ENCODE measurements at places on chromosomes 6 and 20.
A peak's percentile ranks its signal among the peaks of the same experiment; 100 is the strongest.

- peak; percentile 75 for DNase-seq
These were observed 40.4 kb upstream of the TINAG start for GRCh38 chr6:54267798-54268197.

GRCh38 chr6:93676581-93676980 lies 257.2 kb upstream of the EPHA7 start:
- peak; percentile 33 for DNase-seq

DNA sequence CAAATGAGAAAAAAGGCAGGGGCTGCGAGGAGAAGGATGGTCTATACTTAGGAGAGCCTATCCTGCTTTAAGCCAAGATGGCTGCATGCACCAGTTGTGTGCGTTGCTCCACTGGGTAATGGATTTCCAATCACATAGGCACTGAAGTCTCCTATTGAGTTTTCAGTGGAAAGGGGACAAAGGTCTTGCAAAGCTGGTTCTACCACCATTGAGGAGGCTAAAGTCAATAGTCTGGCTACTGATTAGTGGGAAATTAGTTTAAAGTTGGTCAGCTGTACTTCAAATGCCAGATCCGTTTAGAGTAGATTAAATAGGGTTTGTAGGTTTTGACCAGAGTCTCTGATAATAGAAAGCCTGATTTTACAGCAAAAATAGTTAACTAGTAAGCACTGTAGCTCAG lies 104.9 kb downstream of the SESN1 start:
- no peak for DNase-seq

DNA sequence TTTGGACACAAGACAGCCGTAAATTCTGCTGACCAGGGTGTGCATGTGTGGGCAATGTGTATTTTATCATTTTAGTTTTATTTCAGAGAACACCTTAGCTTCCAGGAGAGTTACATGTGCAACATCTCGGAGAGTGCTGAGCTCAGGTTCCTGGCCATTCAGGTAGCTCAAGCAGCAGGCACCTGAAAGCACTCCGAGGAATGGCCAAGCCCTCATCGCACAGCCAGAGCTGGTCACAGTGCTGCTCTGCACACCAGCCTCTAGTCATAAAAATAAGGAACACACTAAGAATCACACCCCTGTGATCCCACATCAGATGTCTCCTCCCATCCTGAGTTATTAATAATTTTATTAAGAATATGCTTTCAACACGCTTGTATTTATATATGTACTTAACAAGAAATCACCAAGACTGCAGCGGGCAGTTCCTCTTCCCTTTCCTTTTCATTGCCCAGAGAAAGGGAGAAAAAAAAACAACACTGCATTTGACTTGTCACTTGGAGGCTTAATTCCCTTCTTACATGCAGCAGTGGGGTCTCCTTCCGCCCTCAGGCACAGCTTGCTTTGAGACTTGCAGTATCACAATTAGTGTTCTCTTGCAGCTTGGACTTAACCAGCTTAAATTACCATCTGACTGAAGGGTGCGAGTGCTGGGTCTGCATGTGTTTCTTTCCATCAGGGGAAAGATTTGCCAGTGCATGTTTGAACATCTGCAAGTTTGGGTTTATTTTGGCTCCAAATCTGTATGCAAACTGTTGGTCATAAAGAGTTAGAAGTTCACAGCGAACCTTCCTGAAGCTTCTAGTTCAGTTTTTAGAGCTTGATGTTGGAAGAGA lies 36.0 kb upstream of the IRF4 start:
- DNase-seq: no peak

DNA sequence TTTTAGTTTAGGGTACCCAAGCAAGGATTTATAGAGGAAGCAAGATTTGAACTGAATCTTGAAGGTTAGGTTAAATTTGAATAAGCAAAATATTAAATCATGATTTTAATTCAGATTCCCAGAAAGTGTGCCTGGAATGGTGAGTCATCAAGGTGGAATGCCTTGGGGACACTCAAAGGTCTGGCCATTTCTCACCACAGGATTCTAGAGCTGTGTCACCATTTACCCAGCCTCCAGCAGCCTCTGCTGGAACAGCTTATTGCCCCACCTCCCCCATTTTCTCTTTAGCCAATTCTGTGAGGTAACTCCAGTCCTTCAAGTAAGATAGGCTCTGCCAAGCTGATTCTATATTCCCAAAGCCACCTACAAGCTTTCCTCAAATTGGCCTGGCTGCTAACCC lies 181.4 kb downstream of the SIM1 start:
- DNase-seq: peak; percentile 62

GRCh38 chr6:150641398-150642139 lies 41.9 kb downstream of the PLEKHG1 start:
- no peak for DNase-seq

- peak; percentile 37 for DNase-seq
These were observed 35.7 kb downstream of the CEBPB start for GRCh38 chr20:50226093-50226974.

DNA sequence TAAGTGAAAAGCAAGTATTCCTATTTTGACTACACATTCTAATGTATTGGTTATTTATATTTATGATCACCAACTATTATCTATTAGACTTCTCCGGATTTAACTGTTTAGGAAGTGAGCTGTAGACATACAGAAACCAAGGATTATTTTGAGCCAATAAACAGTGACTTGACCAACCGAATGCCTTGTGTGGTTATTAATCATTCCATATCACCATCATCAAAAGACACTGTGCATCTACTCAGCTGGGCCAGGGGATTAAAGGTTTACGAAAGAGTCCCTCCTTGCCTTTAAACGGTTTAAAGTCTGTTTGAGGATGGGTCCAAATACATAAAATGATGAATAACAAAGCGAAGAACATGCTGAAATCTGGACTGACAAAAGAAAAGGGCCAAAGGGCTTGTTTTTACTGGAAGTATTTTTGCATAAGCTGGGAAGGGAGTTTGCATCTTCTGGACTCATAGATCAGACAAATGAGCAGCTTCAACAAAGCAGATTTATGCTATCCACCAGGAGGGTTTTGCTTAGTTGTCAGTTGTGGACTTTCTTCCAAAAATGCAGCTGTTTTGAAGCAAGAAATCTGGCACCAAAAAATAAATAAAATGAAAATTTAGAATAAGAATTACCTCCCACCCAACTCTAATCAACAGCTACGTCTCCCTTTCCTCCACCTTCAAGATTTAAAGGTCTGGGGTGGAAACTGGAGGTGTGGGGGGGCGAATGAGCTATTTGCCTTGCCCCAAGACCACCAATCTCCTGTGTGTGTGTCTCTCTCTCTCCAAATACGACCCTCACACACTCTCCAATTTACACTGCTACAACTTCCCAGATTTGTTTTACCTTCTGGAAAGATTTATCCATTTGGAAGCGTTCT lies 33.6 kb upstream of the ID4 start:
- peak; percentile 68 for DNase-seq

DNA sequence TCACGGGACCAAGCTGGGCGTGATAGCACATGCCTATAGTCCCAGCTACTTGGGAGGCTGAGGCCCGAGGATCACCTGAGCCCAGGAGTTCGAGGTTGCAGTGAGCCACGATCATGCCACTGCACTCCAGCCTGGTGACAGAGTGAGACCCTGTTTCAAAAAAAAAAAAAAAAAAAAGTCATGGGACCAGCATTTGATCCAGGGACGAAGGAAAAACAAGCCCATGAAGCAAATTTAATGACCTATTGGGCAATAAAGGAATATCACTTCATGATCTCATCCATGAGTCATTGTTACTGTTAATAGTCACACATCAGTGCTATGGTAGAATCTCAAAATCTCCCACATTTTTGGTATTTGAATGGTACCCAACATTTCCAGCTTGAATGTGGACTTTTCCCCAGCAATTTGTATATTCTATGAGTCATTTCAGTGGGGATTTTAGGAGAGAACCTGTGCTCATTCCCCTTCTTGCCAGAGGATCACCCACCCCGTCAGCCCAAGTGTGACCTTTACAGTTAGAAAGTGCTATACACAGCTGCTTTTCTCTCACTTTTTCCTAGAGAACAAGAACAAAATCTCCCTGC lies 8.5 kb upstream of the SOD2 start:
- peak; percentile 91 for DNase-seq

DNA sequence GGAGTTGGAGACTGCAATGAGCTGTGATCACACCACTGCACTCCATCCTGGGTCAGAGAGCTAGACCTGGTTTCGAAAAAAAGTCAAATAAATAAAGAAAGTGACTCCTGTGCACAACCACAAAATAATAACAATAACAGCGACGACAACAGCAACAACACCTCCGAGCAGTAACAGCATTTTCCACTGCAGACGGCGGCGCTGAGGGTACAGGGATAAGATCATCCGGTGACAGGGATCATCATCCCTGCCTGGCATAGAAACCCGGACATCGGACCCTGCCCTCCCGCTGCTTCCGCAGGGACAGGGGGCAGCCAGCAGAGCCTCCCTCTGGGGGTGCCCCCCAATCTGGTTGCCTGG lies 11.5 kb downstream of the SRXN1 start:
- DNase-seq: no peak

- DNase-seq: no peak
These were observed 20.5 kb upstream of the SNRPC start for GRCh38 chr6:34736823-34737222.

- peak; percentile 52 for DNase-seq
These were observed 16.2 kb upstream of the RNF39 start for GRCh38 chr6:30091577-30092381.

DNA sequence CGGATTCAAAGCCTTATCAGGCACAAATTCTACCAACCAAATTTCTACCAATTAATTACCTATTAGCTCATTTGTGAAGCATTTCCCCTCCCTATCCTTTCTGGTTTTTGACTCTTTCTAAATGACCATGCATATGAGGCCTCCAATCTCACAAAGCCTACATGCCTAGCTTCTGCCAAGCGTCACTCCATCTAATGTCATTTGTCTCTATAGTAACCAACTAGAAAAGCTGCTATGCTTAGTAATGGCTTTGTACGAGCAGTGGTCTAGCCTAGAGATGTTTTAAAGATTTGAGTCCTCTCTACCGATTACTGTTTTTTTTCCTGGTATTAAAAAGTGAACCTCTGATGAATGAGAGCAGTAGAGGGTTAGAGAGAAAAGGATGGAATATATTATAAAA lies 4.8 kb upstream of the ASF1A start:
- DNase-seq: no peak

DNA sequence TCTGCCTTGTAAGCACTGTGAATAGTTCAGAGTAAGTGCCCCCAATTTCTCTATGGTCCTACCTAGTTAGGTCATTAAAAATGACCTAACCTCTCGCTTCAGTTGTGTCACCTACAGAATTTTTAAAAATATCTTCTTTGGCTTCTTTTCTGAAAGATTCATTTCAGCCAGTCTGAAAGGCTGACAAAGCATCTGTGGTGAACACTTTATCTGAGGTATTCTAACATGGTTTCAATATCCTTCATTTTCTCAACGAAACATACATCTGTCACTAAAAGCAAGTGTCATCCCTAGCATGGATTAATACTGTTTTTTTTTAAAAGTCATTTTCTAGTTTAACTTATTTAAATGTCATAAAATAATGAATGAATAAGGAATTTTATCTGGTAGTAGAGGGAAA lies 5.1 kb downstream of the DPM1 start:
- DNase-seq: no peak

GRCh38 chr6:35723587-35723986 lies 13.2 kb upstream of the ARMC12 start:
- no peak for DNase-seq

GRCh38 chr6:4113649-4114048 lies 21.7 kb downstream of the ECI2 start:
- DNase-seq: no peak

GRCh38 chr6:155066361-155066760 lies 71.2 kb downstream of the TIAM2 start:
- peak; percentile 63 for DNase-seq

DNA sequence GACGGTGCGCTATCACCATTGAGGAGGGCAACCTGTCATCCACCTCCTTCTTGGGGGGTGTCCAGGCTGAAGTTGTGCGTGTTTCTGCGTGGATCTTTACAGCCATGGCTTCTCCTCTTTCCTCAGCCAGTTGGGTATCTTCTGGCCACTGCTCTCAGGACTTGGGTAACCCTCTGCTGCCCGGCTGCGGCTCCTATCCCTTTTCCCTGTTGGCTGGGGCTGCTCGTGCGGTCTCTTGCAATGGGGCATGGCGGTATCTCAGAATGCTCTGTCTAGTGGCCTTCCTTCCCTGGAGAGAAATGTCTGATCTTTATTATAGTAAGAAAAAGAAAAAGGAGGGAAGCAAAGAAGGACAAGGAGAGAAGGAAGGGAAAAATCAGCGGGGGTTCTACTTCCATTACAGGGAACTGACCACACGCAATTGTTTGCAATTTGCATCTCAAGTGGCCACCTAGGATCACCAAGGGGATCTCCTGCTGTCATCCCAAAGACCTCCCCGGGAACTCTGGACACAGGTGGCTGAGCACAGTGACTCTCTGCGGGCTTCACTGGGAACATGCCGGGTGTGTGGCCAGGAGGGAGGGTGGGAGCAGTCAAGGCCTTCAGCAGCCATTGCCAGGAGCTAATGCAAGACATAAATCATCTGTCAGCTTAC lies 60.8 kb downstream of the NPEPL1 start:
- no peak for DNase-seq

DNA sequence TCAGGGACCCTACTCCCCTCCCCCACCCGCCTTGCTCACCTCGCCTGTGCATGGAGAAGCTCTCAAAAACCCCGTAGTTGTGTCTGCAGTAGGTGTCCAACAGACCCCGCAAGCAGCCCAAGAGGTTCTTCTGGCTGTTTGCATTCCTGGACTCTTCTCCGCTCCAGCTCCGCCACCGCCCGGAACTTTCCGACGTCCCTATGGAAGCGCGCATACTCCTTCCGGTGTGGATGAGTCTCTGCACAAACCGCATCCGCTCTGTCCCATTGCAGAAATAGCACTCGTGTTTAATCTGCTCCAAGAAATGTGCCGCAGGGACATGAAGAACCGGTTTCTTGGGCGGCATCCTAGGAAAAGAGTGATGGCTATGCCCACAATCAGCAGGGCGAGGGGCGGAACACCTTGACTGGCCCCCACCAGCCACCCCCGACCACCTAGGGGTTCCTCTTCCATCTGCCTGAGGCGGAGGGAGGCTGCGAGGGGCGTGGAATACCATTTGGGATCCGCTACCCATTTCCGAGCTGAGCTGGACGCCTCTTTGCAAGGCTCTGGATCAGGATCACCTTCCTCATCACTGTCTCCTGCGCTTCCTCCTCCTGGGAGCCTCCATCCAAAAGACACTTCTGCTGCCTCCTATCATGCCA lies 20.2 kb downstream of the HLA-DRA start:
- DNase-seq: no peak

- DNase-seq: no peak
These were observed at the start of gene C6orf141 for GRCh38 chr6:49550492-49551077. C6orf141 (plus strand) TSS chr6:49550668; CDS start chr6:49550793, 125 bp downstream.

Measured in fibroblast of pulmonary artery (primary cell).